Stimulated activated naive CD8-positive, alpha-beta T cell treated with anti-CD3 and anti-CD28 coated beads, Interleukin-15, Interleukin-2, amounts not matched to agents 100 U/mL and 50 U/mL, for 24 hours (primary cell): ENCODE measurements at places on chromosomes 7 and 10.

DNA sequence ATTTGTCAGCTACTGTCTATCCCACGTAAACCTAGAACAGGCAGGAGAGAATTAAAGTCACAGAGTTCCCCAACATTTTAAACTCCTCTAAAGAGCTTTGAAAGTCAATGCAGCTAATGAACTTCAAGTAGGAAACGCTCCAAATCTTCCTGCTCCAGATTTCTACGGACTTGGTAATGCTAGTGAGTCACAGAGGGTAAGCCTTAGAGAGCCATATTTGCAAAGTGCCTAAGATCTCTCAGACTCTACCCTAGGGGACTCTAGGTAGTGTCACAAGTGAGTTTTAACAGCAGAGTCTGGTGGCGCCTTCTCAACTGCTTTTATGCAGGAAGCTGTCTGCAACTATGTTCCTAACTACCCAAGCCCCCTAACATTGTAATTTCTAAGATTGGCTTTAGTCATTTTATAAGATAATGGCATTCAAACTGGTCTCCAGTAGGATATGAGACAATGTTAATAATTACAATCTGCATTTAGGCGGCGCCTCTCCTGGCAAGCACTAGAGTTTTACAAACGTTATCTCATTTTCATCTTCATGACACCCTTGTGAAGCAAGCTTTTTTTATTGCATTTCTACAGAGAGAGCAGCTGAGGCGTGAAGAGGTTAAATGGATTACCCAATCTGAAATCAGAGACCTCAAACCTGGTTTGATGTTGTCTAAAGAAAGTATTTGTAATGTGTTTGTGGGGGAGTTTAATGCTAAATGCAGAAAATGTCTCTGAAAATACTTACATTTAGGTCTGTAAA lies 22.0 kb upstream of the FZD1 start:
- DNase-seq: no peak

DNA sequence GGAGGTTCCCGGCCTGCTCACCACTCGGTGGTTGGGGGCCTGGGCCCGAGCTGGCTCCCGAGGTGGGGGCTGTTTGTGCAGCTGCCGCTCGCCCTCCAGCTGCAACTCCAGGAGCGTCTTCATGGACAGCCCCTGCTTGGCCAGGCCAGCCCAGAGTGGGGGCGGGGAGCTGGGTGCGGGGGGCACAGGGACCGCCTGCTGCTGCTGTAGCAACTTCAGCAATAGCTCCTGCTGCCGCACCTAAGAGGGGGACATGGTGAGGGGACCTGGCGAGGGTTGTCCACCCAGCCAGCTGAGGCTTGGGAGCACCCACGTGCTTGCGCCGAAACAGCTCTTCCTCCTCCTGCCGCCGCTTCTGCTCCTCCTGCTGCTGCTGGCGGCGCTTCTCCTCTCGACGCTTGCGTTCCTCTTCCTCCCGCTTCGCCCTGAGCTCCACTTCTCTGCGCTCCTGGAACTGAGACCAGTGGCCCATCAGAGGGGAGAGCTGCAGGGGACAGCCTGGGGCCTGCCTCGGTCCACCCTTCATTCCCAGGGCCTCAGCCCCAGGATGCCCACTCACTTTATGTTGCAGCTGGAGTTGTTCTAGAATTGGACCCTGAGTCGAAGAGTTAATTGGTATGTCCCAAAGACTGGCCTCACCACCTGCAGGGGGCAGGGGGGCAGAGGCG lies 9.6 kb downstream of the GNB2 start:
- no peak for DNase-seq

DNA sequence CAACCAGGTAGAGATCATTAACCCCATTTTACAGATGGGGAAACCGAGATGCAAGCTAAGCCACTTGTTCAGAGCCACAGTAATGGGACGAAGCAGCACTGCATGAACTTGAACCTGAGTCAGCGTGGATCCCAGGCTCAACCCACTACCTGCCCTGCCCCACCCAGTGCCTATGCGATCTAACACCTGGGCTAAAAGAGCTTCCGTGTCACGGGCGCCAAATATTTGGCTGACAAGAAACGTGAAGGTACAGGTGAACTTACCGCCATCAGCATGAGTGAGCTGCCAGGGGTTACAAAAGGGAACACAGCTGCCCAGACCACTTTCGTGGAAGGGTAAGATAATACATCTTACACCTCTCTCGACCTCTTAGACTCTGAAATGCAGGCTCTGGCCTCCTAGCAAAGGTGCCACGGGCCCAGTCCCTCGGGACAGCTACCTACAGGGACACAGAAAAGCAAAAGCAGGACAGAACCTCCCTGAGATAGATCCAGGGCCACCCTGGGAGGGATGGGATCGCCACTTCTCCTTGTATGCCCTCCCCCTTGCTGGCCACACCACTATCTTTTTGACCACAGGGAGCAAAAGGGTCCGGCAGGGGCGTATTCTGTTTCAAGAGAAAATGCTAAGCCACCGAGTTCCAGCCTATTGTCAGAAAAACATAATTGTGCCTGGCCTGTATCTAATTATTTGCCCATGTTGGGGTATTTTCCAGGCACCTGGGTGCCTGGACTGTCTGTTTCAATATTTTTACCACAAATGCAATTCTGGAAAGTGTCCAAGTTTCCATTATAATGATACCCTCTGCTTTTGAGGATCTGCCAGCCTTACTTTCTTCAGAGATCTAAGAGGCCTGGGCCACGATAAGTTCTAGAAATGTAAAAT lies 6.4 kb downstream of the CHST15 start:
- DNase-seq: no peak

- no peak for DNase-seq
These were observed 182.0 kb upstream of the PHYHIPL start for GRCh38 chr10:58994226-58995057.

DNA sequence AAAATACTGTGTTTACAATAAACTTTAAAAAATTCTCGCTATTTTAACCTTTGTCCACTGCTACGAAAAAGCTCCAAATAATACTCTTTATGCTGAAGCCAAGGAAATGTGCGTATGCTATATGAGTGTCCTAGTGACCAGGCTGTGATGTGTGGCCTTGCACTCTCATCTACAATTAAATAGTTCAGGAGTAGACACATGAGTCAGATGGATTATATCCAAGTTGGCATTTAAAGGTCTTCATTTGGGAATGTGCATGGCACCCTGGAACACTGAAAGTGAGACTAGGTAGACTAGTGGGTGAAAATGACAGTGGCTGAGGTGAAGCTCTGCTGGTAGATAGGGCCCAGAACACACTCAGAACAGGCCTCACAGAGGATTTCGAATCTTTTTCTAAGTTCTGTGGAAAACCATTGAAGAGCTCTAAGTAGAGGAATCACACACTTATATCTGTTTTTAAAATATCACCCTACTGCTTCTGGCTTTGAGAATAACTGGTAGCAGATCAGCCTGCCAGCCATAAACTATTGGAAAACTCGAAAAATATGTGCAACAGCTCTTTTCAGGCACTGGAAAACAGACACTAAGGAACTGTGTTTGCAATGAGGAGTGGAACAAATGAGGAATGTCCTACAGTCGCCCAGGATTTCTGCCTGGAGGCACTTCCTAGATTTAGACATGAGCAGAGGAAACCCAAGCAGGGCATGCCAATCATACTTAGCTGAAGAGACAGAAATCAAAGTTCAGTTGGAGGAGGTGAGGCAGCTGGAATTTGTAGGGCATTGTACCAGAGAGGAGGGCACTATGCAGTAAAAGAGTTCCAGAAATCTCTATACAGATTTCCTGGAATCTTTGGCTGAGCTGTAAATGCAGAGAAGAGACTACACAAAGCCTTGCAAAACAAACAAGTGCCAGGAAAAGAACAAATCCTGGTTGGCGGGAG lies 603.8 kb upstream of the LRRTM3 start:
- DNase-seq: no peak

DNA sequence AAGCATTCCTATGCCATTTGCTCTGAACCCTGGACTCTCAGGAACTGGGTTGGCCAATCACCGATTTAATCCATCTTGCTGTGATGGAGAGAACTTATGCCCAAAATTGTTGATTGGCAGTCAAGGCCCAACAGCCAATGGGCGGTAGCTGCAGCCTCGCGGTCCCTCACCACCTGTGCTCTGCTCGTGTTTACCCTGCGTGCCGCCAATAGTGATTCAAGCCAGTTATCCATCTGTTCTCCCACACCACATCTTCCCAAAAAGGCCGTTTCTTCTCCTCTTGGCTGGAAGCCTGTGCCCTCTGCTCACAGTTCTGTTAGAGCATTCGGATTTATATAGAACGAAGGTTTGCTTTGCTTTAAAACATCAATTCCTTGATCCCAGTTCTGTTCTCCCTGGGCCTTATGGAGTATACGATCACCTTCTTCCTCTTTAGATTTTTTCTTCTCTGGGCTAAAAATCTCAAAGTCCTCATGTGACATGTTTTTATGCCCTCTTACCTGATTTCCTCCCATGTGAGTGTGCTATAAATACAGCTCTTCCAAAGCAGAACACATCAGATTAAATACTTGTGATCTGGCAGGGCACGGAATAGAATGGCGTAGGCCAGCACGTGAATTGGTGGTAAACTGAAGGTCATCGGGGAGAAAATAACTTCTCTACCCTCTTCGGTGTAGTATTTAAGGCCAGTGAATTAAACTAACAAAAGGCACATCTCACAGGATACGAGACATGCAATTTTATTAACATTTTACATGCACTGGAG lies 212.8 kb downstream of the NSUN6 start:
- DNase-seq: no peak

DNA sequence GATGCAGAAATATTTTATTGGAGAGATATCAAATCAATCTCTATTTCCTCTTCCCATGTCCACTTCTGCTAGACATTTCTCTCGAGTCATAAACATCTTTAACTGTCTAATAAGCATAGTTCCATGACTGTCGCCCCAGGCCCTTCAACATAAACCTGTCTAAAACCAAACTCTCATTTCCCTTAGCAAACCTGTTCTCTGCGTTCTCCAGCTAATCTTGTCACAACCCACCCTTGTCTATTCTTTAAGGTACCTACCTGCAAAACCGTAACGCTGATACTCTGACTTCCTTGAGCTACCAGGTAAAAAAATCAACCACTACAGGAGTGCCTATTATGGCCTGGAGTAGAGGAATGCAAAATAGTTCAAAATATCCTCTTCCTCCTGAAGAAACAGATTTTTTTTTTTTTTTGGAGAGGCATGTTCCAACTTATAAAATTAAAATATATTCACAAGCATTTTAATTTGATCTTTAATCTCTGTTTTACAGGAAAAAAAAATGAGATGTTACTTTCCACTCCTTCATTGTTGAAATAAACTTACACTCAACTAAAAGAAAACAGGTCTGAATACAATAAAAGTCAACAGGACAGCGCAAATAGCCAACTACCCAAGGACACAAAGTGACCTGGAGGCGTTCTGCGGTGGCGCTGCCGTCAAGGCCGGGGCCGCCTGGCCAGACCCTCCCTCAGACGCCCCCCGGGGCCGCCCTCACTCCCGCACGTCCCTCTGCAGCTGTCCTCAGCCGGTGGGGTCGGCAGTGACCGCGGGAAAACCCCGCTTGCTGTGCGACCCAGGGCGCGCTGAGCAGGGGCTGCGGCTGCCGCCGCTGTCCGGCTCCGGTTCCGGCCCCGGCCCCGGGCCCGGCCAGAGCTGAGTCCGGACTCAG lies 765 bp downstream of the SLC25A40 start:
- no peak for DNase-seq

DNA sequence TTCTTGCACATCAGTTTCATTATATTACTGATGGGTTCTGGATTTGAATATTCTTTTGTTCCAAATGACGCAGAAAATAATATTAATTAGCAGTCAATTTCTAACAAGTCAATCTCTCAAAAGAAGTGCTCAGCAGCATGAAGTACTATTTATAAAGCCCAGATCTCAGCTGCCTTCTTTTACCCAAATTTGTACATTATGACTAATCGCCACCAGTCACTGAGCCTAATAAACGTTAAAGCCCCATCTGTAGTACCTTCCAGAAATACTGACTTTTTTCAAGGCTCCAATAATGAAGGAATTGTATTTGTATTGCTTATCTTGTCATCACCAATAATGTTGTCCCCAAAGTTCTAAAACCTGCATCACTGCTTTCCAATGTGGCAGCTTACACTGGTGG lies 540.2 kb downstream of the PARD3 start:
- no peak for DNase-seq

DNA sequence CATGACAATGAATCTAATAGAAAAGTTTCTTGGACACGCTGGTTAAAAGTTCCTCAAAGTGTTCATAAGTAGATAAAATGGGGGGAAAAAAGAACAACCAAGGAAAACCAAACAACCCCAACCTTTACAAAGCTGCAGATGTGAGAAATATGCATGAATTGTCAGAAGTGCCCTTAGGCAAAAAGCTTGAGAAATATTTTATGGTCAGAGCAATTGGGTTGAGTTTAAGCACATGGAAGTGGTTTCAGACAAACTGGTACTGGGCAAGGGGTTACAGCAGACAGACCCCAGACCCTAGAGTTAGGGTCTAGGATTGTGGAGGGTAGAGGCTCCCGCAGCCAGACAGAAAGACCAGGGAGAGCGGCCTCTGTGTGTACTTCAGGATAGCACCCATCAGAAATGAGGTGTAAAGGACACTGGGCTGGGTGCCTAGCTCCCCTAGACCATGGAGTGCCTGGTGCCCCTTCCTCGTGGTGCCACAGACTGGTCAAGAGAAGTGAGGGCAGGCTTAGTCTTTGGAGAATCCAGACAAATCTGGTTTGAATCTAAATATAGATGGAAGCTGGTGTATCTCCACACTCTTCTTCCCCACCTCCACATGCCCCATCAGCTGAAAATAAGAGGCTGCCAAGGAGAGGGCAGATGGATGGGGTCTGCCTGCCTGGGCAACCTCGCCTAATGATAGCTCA lies 37.3 kb downstream of the PNLIPRP2 start:
- DNase-seq: no peak

- no peak for DNase-seq
These were observed 102.7 kb downstream of the GPR37 start for GRCh38 chr7:124662937-124663336.

GRCh38 chr10:113517901-113518260 lies 35.0 kb upstream of the HABP2 start:
- DNase-seq: no peak
